NCI-H2171 (cell line): ENCODE measurements at places on chromosomes 6 and 20.

DNA sequence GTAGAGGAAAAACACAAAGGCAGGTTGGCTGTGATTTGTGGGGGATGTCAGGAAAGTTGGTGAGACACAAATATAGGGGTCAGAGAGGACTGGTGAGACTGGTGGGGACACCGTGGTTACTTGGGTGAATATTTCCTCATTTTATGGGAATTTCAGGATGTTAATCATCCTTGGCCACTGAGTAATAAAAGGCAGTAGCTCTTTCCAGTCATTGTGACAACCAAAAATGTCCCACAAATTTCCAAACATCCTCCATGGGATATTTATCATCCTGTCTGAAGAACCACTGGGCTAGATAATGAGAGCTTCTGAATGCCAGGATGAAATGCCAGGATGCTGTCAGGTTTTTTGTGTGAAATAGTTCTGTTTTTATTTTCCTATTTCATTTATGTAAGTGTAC lies 374.1 kb downstream of the CD109 start:
- DNase-seq = no peak

GRCh38 chr6:169577974-169578373 lies 123.9 kb downstream of the WDR27 start:
- no peak for DNase-seq

GRCh38 chr20:834151-834746 lies 734 bp downstream of the FAM110A start:
- no peak for DNase-seq

DNA sequence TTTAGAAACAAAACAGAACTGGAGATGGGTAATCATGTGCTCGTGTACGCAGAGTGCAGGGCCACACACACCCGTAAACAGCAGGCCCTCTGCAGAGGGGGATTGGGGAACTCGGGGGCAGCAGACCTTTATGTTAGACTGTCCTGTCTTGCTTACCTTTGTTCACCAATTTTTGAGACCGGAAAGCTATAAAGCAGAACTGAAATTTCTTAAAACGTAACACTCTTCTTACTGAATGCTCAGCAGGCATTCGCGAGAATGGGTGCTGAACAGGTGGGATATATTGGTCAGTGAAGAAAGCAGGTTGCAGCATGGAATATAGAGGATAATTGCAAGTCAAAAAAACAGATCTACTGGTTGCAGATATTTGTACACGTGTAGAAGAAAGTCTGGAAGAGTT lies 211.1 kb downstream of the BMP7 start:
- no peak for DNase-seq

DNA sequence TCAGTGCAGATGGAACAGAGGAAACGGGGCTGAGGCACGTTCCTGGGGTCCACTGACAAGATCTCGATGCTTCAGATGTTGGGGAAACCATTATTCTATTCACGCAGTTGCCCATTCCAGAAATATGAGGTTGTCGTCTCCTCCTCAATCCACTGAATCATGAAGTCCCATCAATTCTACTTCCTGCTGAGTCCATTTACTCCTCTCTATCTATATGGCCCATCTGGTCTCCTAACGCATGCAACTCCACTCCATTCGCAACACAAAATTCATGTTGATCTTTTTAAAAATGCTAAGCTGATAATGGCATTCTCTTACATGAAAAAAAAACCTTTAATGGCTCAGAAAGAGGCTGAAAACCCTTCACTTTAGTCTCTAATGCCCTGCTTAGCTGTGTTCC lies 37.5 kb downstream of the MAP3K5 start:
- no peak for DNase-seq

DNA sequence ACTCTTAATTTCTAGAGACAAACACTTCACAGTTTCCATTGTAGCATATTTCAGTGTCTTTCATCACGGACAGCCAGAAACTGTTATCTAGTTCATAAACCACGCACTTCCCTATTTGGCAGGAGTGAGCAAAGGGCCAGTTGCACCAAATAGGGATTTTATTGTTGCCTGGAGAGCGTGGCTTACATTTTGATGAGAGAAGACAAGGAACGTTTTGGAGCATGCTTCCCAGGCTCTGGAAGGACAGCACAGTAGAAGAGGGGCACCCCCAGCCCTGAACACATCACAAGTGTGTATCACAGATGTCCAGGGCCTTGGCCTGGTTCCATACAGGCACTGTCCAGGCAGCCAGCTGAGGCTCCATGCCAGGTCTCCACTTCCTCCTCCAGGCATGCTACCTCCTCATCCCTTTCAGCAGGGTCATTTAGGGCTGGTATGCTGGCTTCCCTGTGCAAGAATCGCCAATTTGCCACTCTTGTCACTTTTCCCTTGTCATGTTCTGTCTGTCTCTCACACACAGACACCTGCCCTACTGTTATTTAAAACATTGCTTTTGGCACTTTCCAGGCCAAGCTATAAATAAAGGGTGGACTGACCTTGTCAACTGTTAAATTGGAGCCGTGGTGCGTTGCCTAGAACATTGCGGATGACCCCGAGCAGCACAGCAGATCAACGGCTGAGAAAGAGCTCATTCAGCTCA lies 235.0 kb upstream of the GMDS start:
- DNase-seq = no peak

DNA sequence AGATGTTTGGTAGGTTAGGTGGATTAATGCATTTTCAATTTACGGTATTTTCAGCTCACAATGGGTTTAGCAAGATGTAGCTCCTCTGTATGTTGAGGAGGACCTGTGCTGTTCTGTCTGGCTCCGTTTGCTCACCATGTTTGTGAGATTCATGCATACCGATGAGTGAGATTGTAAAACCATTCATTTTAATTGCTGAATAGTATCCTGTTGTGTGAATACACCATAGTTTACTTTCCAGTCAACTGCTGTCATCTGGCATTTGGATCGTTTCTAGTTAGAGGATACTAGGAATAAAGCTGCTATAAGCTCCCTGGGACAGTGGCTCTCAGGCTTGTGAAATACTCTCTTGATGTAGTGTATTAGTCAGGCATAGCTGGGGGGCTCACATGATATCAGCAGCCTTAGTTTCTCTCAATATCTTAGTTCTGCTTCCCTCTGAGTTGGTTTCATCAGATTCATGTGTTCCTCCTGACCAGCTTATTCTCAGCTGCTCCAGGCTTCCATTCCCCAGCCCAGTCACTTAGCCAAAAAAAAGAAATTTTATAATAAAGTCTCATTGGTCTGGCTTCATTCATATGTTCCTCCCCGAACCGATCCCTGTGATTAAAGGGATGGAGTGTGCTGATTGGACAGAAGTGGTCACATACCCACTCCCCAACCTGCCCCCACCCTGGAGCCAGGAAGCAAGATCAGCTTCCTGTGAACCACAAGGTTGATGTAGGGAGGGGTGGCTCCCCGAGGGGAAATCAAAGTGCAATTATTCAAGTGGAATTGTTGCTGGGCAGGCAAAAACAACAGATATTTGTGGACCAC lies 10.9 kb upstream of the B4GALT5 start:
- no peak for DNase-seq

GRCh38 chr6:11275598-11275997 lies 43.1 kb upstream of the NEDD9 start:
- no peak for DNase-seq

- no peak for DNase-seq
Observed at GRCh38 chr6:4319981-4320683, 184.8 kb upstream of the ECI2 start.

- DNase-seq = no peak
Observed at GRCh38 chr6:161038229-161039031, 46.9 kb downstream of the MAP3K4 start.

GRCh38 chr6:24667378-24667803 lies 514 bp downstream of the ACOT13 start:
- no peak for DNase-seq
